ENCODE measurements at places on chromosomes 3 and 15.

DNA sequence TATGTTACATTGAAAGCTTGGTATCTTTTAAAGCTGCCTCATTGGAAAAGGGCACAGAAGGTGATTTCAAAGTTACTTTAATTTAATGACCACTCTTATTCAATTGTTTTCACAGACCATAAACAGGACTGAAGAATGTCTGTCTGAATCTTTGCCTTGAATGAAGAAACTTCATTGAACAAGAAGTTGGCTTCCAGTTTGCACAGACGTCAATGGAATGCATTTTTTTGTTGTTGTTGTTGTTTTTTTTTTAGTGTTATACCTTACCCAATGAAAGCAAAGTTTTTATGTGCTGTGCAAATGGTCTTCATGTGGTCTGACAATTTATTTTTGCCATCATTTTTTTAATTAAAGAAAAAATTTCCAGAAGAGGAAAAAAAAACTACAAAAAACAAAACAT is 602.7 kb upstream of the TGFBR2 start:
- no peak for DNase-seq
- H3K27ac ChIP-seq: no peak overlapping the region
- no peak overlapping the region for H3K4me3 ChIP-seq
- no peaks in the 10 kb centered on the region for H3K4me1 ChIP-seq
- H3K36me3 ChIP-seq: no peaks in the 10 kb centered on the region

- no peak overlapping the region for H3K27ac ChIP-seq
- no peak overlapping the region for H3K4me3 ChIP-seq
- H3K4me1 ChIP-seq: peaks cover 77% of the 10 kb centered on the region
- no peak for DNase-seq
- H3K27me3 ChIP-seq: no peaks in the 10 kb centered on the region
Observed at GRCh38 chr15:61049934-61050333, 179.2 kb downstream of the RORA start.

DNA sequence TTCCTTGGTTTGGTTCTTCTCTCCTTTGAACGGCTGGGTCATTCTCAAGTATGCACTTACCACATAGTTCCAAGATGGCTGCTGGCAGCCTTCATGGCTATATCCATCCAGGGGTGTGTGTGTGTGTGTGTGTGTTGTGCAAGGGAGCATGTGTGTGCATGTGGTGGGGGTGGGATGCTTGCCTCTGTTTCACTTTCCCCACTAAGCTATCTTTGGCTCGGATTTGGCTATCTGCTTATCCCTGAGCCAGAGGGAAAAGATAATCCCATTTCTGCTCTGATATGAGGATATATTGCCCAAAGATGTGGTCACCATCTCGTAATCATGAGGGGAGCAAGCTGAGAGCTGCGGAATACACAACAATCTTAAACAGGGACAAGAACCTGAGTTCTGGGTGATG is 26.2 kb downstream of the ANAPC13 start:
- H3K36me3 ChIP-seq: no peaks in the 10 kb centered on the region
- DNase-seq: no peak
- no peak overlapping the region for H3K27ac ChIP-seq
- peaks cover 34% of the 10 kb centered on the region for H3K27me3 ChIP-seq
- peaks cover 37% of the 10 kb centered on the region for H3K4me1 ChIP-seq
- H3K4me3 ChIP-seq: no peak overlapping the region

DNA sequence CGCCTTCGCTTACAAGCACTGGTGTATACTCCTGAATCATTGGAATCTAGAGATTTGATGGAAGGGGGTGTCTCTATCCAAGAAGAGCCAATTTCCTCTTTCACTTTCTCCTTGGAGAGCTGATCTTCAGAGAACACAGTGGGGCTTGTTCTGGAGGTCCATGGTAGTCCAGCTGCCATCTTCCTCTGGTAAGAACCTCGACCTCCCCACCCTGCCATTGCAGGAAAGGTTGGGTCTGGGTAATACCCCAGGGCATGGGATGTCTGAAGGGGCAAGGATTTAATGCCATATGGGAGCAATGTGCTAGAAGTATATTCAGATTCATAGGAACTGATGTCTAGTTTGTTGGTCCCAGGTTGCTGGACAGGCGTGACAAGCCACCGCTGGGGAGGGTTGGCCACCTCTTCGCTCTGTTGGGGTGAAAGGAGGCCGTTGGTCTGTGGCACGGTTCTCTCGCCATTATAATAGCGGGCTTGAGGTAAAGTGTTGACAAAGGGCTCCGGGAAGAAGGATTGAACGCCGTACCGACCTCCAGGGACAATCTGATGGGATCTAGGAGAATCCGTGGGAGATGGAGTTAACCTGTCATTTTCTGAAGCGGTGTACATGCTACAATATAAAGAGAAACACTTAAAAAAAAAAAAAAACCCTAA is 4.8 kb downstream of the EOMES start:
- H3K36me3 ChIP-seq: no peaks in the 10 kb centered on the region
- H3K27me3 ChIP-seq: peaks cover 96% of the 10 kb centered on the region
- H3K27ac ChIP-seq: no peak overlapping the region
- H3K4me3 ChIP-seq: no peak overlapping the region
- peaks cover 36% of the 10 kb centered on the region for H3K4me1 ChIP-seq

GRCh38 chr15:90087454-90088154 is 14.7 kb downstream of the IDH2 start:
- H3K27me3 ChIP-seq: no peaks in the 10 kb centered on the region
- no peak overlapping the region for H3K27ac ChIP-seq
- peaks cover 76% of the 10 kb centered on the region for H3K36me3 ChIP-seq
- no peak for DNase-seq
- no peaks in the 10 kb centered on the region for H3K4me1 ChIP-seq
